ENCODE measurements at places on chromosomes 7 and 10.

DNA sequence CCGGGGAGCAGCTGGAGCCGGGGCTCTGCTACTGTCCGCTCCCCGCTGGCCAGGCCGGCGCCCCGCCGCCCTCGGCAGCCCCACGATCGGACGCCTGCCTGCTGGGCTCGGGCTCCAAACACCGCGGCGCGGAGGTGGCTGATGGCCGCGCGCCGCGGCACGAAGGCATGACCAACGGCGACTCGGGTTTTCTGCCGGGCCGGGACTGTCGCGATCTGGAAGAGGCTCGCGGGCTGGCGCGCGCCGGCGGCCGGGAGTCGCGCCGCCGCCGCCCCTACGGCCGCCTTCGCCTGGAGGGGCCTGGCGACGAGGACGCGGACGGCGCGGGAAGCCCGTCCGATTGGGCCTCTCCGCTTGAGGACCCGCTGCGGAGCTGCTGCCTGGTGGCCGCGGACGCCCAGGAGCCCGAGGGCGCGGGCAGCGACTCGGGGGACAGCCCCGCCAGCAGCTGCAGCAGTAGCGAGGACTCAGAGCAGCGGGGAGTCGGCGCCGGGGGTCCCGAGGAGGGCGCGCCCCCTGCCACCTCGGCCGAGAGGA, 570 bp downstream of the TBC1D12 start:
- DNase-seq, result peak; percentile 71

DNA sequence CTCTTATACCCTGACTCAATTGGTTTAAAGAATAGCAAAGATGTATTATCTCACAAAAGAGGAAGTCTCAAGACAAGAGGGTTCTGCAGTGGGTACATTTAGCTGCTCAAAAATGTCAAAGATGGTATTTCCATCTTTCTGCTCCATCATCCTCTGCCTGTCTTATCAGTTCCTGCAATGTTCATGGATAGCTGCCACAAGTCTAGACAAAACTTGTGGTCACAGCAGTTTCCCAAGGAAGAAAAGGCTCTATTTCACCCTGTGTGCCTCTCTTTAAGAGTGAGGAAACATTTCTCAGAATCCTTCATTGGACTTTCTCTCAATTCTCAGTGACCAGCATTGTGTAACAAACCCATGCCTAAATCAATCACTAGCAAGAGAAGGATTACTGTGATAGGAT, 634.2 kb upstream of the AUTS2 start:
- DNase-seq, result no peak

DNA sequence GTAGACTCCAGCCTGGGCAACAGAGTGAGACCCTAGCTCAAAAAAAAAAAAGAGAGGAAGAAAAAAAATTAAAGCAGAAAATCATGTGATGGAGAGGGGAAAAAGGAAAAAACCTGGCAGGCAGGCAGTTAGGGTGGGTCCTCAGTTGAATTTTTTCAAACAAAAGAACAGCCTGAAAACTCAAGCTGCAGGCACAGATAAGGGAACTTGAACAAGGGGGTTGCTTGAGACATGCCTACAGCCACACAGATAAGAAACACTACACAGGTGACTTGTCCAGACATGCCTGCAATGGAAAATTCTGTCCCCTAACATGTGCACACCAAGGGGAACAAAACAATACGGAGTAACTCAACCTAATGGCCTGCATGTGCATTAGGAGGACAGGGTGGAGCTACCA, 19.2 kb downstream of the VIM start:
- no peak for DNase-seq

DNA sequence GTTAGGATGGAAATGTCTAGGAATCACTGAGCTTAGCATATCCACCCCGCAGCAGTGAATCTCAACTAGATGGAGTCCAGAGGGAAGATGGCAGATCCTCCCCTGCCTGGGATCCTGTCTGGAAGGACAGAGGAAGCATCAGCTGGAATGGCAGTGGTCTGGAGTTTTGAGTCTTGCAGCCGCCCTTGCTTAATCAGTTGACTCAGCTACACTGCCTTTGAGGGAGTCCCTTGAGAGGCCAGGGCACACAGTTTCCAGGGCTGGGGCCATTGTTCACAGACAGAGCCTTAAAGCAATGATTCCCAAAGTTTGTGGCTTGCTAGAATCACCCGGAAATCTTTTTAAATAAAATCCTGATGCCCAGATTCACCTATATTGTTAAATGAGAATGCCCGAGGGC, 128.1 kb downstream of the NT5C2 start:
- no peak for DNase-seq

- no peak for DNase-seq
Observed at GRCh38 chr7:141837683-141838082, 3.6 kb downstream of the PRSS37 start.

DNA sequence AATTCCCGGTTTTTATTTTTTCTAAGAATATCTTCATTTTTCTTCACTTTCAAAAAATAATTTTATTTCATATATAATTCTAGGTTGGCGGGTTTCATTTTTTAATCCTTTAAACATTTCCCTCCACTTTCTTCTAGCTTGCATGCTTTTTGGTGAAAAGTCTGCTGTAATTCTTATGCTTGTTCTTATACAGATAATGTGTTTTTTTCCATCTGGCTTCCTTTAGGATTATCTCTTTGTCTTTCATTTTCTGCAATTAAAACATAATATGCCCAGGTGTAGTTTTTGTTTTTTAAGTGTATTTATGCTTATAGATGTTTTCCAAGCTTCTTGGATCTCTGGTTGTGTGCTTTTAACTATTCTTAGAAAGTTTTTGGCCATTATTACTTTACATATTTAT, 341.3 kb upstream of the SEMA3C start:
- no peak for DNase-seq

DNA sequence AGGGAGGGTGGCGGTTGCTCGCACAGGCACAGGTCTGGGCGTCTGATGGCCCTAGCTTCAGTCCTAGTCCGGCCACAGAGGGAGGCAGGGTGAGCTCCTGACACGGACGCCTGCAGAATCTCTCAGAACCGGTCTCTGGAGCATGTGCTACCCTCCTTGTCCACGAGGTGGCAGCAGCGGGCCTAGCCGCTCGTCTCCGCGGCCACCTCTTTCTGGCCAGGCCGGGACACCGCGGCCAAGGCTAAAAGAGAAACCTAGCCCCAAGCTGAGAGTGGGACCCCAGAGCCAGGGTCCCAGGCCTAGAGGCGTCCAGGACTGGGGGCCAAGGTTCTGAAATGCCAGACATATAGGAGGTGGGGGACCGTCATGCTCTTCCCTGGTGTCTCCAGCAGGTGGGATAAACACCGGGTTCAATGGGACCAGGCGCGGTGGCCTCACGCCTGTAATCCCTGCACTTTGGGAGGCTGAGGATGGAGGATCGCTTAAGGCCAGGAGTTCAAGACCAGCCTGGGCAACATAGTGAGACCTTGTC, 3.2 kb upstream of the LAT2 start:
- DNase-seq, result peak; percentile 84

- peak; percentile 48 for DNase-seq
Observed at GRCh38 chr10:102668326-102669107, 24.2 kb downstream of the TRIM8 start.

DNA sequence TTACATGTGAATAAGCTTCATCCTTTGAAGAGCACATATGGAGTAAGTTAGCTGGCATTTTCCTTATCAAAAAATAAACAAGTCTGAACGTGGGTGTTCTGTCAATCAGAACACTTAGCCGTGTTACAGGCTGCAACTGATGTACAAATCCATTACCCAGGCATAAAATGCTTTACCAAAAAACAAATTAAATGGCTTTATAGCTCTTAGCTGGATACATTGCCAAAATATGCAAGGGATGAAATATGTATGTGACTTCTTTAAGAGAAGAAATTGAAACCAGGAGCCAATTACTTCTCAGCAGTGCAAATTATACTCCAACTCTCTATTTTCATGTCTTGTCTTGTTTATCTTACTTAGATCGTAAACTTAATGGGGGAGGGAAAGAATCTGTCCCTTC, 214.8 kb downstream of the DGKB start:
- DNase-seq, result no peak

GRCh38 chr7:66864294-66864693, 56.7 kb upstream of the TMEM248 start:
- DNase-seq, result no peak

DNA sequence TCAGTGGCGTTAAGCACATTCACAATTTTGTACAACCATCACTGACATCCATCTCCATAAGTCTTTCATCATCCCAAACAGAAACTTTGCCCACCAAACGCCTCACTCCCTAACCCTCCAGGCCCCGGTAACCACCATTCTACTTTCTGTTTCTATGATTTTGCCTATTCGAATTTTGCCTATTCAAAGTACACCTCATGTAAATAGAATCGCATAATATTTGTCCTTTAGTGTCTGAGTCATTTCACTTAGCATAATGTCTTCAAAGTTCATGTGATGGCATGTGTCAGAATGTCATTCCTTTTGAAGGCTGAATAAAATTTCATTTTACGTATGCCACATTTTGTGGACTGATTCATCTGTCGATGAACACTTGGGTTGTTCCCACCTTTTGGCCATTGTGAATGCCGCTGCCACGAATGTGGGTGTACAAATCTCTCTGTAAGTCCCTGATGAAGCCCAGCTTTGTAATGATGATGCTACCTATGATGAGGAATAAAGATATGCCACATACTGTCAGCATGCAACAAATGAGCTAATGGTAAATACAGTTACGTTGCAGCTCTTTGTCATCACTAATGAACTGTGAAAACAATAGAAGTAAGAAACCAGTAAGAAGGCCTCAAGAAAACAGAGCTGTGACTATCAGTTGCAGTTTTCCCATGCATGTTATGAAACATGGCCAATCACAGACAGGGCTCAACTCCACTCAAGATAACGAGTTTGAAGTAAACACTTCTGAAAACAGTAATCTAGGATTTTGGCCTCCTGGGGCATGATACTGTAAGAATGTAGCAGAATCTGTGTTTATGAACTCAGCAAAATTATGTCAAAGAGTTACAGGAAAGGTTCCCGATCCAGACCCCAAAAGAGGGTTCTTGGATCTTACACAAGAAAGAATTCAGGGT, 120.0 kb downstream of the ADAM12 start:
- DNase-seq, result no peak

GRCh38 chr7:3673524-3673923, 372.5 kb downstream of the SDK1 start:
- DNase-seq, result peak; percentile 24

DNA sequence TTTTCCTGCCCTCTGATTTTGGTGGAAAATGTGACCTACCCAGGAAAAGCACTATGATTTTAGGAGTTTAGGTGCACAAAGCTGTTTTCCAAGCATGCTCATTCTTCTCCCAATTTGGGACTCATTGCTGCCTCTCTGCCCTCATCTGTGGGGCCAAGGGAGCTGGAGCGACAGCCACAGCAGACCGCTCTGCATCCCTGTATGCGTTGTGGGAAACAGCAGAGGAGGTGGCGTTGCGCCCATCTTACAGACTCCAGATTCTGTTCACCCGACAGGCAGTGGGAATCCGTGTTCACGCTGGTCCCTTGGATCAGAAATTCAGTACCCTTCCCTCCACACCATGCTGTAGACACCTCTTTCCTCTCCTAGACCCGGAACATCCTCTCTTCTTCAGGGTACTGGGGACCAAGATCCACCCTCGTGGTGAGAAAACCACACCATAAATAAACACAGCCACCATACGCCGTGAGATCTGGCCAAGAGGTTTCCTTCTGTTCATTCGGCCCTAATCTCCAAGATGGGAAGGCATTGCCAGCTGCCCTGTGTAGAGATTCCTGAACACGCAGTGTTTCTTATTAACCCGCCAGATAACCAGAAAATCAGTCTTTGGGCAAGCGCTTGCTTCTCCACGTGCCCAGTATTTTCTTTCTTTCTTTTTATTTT, 87.9 kb downstream of the CUX1 start:
- DNase-seq, result no peak

DNA sequence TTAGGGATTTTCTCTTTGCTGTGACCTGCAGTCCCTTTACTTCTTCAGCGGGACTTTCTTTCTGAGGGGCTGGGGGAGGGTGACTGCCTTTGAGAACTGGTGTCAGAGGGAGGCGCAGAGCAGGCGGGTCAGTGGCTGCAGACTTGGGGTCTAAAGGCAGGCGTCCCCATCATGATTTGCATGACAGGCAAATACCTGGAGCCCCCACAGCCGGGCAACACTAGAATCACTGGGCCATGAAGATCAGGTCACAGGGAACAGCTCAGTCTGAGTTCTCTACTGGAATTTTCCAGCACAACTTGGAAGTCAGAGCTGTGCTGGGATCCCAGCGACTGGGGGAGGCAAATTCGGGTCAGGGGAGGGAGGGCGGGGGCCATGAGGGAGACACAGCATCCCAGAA, 29.2 kb upstream of the PITRM1 start:
- DNase-seq, result no peak

DNA sequence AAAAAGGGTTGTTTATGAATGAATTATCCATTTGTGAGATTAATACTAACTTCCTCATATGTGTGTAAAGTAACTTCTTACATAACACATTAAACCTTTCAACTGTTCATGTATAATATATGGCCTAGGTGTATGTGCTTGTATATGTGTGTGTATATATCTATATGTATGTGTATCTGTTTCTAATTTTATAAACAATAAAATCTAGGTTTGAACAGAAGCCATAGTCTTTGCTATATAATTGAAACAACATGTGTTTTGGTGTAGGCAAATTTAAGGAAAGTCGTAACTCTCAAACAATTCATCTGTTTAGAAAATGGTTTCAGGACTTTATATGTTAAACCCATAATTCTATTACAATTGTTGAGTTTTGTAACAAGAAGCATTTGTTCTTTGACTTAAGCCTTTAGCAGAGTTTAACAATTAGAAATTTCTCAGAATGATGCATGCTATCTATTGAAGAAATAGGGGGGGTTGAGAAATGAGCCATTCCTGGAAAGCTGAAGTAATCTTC, 103.3 kb downstream of the BBS9 start:
- DNase-seq, result no peak

DNA sequence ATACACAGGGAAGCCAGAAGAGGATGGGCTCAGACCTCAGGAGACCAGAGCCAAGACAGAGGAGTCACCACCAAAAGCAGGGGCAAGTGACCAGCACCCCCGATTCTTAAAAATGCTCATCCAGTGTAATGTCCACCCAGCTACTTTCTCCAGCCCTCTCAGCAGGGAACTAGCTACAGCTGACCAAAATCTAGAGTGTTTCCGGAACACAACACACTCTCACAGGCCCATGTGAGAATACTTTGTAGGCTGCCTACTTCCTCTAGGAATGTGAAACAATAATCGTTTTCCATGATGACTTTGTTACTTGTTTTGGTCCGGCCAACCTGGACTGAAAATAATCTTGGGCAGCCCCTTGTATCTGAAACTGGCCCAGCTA, 14.5 kb downstream of the PSAP start:
- DNase-seq, result no peak

- DNase-seq, result no peak
Observed at GRCh38 chr7:152477079-152477478, 41.3 kb upstream of the KMT2C start.

- DNase-seq, result no peak
Observed at GRCh38 chr10:132709471-132709951, 76.4 kb downstream of the NKX6-2 start.

- no peak for DNase-seq
Observed at GRCh38 chr7:25402532-25402931, 174.2 kb upstream of the NPVF start.

Data from Peyer's patch (tissue), 4 donors.